ENCODE measurements at places on chromosomes 1 and 21.
A peak's percentile ranks its signal among the peaks of the same experiment; 100 is the strongest.

DNA sequence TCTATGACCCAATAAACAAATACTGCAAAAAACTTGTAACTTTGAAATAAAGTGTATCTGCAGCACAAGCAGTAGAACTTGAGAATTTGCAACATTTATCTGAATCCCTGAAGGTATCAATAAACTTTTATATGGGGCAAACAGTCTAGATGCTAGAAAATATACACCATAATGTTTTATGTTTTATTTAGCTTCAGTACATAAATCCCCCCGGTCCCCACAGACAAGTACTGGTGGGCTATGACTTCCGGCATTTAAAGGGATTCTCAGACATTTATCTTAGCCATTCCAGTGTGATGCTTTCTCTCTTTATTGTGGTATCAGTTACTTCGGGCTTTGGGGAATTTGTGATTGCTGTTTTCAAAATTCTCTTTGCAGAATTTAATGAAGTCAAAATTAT is 390.4 kb downstream of the SIPA1L2 start:
- no peak for DNase-seq

GRCh38 chr1:208419746-208420420 is 175.7 kb upstream of the PLXNA2 start:
- no peak for DNase-seq

DNA sequence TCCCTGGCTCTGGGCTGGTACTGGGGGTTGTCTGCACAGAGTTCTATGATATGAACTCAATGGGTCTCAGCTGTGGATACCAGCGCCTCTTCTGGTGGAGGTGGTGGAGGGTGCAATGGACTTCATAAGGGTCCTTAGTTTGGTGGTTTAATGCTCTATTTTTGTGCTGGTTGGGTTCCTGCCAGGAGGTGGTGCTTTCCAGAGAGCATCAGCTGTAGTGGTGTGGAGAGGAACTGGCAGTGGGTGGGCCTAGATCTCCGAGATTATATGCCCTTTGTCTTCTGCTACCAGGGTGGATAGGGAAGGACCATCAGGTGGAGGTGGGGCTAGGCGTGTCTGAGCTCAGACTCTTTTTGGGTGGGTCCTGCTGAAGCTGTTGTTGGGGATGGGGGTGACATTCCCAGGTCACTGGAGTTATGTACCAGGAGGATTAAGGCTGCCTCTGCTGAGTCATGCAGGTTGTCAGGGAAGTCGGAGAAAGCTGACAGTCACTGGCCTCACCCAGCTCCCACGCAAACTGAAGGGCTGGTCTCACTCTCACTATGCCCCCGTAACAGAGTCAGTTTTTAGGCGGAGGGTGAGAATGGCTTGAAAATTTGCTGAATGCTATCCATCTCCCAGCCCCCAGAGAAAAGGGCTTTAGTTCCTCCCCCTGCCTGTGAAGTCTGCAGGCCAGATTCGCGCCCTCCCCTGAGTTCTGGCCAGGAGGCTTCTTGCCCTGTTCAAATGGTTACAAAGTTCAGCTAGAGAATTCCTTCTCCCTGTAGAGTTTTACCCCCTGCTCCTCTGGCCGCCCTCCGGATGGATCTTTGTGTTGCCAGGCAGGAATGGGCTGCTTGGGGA is 902.9 kb downstream of the LTN1 start:
- DNase-seq = no peak

DNA sequence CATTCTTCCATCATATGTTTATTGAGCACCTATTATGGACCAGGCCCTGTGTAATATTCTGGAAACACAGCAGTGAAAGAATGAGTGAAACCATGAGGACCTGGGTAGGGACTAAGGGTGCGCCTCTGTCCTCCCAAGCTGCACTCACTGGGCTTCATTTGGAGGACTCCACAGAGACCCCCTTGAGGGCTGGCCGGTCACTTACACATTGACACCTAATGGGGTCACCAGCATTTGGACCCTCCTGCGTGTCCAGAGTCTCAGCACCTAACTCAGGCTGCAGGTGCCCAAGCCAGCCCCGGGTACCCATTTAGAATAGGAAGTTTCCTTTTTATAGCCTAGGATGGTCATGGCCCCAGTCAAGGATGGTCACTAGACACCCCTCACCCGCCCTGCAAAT is 2.8 kb upstream of the FNDC5 start:
- no peak for DNase-seq

DNA sequence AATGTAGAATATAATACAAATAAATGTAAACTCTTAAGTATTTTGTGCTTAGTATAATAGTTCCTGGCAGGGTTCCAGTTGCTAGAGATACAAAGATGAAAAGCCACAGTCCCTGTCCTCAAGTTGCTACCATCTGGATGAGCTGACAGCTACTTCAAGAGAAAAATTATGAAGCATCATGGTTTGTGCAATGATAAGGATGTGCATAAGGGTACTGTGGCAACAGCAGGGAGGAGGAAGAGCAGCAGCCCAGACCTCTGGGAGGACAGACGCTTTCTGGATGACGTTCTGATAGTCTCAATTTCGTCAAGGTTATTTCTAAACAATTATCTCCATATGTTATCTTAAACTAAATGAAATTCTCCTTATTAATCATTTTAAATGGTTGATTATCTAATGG is 198.9 kb downstream of the NTNG1 start:
- no peak for DNase-seq

DNA sequence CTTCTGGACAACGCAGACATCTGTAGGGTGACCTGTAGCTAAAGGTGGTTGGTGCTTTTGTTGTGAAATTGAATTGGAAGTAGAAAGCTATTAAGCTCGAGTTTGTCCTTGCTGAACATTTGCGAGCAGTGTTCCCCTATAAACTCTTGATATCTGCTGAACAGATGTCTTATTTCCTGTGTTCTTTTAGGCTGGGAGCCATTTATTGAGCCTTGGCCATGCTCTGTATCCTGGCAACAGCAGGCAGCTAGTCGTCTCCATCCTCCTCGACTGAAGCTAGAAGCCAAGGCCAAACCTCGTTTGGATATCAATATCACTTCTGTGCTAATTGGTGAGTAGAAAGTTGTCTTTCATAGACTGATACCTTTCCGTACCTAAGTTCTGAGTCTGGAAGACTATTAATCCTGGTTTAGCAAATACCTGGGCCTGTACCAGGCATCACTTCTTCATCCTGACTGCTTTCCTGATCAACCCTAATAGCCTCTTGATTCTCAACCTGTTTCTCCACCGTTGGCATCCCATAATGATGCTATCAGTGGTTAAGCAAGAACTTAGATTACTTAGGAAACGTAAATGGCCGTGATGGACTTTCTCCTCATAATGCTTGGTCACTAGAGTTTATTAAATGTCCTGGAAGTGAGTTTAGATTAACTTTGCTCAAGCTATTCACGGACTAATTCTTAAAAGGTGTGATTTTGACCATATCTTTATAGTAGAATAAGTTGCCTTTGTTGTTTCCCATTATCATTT is 103.4 kb downstream of the VPS13D start:
- no peak for DNase-seq

GRCh38 chr1:82343381-82343780 is 542.6 kb downstream of the ADGRL2 start:
- DNase-seq = no peak

DNA sequence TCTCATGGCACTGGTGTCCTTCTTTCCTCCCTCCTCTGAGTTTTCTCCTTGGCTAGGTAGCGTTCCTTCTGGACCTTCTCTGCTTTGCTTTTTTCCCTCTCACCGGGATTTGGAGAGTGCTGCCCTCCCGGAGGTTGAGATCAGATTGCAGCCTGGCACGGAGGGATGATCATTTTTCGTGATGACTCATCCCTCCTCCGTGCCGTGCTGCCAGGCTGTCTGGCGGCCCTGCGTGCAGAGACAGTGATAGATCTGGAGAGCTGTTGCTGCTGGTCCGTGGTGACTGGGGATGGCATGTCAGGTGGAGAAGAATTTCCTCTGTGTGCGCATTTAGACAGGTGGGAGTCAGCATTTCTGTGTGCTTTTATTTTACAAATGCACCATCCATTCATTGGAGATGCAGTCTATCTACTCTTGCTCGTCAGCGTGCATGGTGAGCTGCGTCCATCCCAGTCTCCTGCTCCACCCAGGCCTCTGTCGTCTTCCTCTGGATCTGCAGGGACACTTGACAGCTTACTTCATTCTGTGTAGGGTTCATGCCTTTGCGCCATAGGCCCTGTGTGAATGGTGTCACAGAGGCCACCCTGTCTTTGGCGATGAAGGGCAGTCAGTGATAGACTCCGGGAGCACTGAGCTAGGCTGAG is 104.4 kb downstream of the PCBP3 start:
- DNase-seq = no peak

GRCh38 chr1:224434691-224435317 is at the start of gene WDR26:
TSS of gene WDR26 (minus strand) at chr1:224434797.
- peak; percentile 61 for DNase-seq

All from stimulated activated effector memory CD8-positive, alpha-beta T cell treated with anti-CD3 and anti-CD28 coated beads, Interleukin-12 subunit alpha, Interleukin-12 subunit beta, amount 100 ng/mL, for 72 hours (primary cell).